ENCODE measurements at places on chromosomes 4 and X.

DNA sequence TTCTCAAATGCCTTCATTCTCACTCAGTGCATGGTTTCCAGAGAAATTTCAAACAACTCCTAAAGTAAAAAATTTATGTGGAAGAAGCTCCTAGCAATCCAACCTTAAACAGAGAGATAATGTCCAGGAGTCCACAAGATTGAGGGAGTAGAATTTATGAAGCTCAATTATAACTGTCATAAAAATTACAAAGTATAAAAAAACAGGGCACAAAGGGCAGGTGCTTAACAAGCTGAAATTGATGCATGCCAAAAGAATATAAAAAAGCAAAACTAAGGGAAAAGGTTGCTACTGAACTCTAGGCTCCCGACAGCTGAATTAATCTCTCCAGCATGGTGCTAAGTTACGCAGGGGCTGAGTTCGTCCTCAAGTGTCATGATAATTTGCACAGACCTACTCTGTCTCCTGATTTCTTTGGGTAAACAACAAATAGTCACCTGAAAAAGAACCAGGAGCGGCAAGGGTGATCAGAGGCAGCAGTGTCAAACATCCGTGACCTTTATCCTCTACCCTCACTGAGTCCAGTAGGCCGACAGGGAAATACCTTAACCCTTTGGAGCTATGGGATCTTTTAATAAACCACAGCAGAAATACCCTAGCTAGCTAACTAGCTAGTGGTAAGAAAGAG, 47.2 kb upstream of the RELL1 start:
- no peak for DNase-seq

- DNase-seq = no peak
These were observed 17.3 kb upstream of the GIMD1 start for GRCh38 chr4:106385853-106386393.

- DNase-seq = no peak
These were observed 187.8 kb downstream of the CCNG2 start for GRCh38 chr4:77344784-77345183.

GRCh38 chr4:4781936-4782707, 77.3 kb upstream of the MSX1 start:
- DNase-seq = no peak

GRCh38 chr4:40992472-40993295, 221.7 kb downstream of the APBB2 start:
- DNase-seq = no peak

DNA sequence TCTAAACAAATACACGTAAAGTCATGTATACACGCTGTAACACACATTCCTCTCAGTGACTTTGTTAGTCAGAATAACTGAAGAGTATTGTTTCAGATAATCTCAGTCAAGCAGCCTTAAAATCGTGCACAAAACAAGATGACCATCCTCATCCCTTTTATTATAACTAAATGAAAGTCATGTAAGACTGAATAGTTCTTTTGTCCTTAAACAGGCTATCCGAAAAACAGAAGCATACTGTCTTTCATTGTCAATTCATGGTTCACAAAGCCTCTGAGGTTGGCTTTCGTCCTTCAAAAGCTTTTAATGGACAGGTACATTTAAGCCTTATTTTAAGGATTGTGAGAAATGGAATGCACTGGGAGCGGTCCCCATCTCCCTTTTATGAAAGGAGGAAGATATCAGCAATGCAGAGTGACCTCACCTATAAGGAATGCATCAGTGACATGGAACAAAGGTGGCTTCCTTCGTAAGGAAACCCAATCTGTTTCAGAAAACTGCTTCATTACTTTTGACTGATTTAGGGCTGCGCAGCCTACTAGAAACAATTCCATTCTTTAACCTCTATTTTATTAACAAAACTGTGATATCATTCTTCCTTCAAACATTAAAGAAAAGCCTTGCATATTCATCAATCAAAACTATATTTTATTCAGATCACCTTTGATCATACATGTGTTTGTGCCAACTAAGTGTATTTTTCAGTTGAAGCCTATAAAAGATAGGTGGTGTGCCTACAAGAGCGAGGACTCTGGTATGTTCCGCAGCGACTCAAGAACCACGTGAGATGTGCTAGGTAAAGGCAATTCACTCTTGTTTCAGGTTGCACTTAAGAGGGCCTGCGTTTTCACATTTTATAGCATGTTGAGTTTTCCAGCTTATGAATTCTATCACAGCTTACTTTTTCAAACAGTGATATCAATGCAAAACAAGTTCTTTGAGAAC, 19.2 kb downstream of the SH3RF1 start:
- DNase-seq = no peak

DNA sequence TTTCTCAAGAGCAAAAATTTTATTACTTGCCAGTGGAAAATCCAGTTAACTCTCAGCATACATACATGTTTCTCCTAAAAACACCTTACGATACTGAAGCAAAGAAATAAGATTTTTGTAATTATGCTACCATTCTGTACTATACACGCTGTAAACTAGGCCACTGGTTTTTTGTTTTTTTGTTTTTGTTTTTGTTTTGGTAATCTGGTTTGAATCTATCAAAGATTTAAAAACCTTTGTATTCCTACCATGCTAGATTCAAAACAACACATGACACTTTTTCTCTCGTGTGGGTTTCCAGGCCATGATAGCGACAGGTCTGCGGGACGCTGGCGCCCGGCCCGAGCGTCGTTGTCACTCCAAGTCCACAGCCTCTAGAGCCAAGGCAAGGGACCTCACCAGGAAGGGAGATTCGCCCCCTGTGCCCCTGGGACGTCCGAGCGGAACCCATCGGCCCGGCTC, 723 bp downstream of the TMEM192 start:
- DNase-seq = no peak

DNA sequence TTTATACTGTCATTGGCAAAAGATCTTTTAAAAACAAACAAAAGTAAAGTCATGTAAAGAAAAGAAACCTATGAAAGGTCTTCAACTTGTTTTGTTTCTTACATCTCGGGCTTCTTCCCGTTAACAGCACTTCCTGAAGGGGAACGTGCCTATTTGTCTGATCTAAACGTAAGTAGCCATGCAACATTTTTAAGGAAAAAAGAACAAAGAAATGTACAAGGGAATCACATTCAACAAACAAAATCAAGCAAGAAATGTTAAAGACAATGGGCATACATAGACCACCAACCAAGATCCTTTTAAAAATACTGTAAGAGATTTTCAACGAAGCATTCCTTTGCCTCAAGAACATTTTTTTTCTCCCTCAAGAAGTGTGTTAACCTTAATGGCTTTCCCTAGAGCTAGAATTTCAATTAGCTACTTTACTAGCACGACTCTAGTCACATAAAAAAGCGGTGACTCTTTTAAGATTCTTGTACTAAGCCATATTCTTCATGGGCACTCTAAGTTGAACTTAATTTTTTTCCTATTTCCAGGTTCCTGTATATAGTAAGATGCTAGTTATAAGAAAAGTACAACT, 112.0 kb upstream of the TTC29 start:
- DNase-seq = no peak

DNA sequence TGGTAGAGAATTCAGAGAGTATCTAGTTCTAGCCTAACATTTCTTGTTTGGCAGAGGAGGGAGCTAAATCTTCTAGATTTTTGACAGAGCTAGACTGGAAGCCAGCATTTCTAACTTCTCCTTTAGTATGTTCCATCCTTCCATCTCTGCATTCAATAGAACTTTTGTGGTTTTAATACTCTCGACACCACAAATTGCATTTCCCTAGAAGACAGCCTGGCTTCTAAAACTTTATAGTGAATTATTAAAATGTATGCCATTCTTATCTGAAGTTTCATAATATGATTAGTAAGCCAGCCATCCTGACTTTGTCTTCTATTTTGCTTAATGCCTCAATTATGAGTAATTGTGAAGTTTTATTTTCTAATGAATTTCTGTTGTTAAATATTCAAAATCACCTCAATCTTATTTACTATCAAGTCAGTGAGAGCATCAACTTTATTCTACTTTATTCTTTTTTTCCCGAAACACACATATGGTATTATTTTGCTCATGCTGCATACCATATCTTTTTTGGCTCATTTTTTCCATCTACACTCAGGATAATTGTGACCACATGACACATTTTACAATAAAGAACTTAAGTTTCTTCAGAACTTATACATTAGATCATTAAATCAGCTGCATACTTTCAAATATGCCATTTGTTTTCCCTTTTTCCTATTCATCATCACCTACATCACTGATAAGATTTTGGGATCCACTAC, 30.2 kb downstream of the EDNRA start:
- no peak for DNase-seq

GRCh38 chr4:3034231-3034630, 40.1 kb downstream of the HTT-AS start:
- DNase-seq = no peak

- no peak for DNase-seq
These were observed 200.5 kb downstream of the INPP4B start for GRCh38 chr4:142645475-142646108.

GRCh38 chrX:119512146-119512800, 44.0 kb downstream of the SLC25A5 start:
- no peak for DNase-seq

DNA sequence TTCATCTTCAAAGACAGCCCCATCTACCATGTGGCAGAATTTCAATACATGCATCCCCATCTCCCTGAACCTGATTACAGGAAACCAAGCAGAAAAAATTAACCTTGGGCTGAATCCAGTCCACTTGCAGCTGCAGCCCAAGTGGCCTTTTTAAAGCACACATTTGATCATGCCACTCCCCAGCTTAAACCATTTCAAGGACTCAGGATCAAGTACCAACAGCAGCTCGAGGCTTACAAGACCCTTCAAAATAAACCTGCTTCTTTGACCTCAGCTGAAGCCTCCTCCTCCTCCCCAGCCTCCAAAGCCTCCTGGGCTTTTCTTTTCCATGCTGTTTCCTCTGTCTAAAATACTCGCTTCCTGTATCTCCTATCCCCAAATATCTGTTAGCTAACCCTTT, 50.7 kb upstream of the KIT start:
- DNase-seq = no peak

DNA sequence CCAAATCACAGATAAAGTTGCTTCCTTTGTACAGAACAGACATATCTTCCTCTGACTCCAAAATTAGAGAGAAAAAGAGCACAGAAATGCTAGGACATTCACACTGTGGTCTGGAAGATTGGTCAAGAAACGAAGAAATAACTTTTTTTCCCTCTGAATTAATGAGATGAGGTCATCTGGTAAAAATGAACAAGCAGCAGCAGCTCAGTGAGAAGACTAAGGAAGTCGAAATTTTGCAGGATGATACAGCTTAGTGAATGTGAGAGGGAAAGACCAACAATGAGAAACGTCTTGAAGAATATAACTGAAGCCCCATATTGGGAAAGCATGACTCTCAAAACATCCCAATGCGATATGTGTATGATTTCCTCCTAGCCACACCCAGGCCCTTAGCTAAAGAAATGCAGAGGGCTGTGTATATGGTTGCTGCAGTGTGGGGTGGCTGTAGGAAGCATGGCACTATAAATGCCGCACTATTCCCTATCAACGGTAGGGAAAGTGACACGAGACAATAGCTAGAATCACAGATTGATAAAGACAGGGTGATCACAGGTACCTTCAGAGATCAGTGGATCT, 208.6 kb downstream of the VEGFC start:
- no peak for DNase-seq

- no peak for DNase-seq
These were observed 72.6 kb upstream of the SPRY1 start for GRCh38 chr4:123323998-123324397.

GRCh38 chr4:51842167-51842553, 793 bp upstream of the DCUN1D4 start:
- DNase-seq = no peak

GRCh38 chr4:95472534-95472933, 76.2 kb downstream of the UNC5C start:
- no peak for DNase-seq

DNA sequence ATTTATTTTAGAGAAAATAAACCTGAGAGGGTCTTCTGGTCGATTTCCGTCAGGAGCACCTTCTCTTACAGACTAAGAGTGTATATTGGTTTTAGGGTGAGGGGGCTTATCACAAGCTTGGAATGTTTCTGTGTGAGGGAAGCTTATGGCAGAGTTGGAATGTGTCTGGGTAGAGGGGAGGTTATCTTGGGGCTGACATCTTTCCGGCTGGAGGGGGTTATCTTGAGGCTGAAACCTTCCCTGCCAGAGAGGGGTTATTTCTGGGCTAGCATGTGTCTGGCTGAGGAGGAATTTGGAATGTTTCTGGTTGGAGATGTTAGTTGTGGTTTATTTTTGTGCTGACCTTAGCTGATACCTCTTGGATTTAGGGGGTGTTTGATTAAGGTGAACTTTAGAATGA, 1312.1 kb downstream of the ADGRL3 start:
- no peak for DNase-seq

DNA sequence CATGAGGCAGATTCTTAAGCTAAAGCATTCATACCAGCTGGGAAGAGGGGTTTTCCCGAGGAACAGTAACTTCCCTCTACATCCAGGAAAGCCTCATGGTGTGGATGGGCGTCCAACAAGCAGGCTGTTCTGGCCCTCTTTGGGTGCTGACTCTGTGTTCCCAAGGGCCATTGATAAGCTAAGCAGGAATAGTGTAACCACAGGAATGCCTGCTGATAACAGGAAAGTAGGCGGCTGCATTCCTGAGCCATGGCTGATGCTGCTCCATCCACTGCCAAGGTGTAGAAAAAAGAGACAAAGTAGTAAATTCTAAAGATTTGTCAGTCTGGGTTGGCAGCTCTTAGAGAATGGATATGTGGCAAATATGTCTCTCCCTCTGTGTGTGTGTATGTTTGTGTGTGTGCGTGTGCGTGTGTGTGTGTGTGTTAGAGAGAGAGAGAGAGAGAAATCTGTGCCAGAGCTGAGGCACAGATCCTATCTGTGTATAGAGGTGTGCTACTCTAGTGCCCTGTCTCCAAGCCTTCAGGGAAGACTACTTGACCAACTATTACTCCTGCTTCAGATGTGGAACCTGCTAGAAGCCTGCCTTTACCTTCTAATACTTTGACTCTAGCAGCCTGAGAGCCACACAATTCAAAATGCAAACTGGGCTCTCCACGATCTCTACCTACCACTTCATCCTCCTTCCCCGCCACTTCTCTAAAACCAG, 353.1 kb upstream of the NR3C2 start:
- no peak for DNase-seq

DNA sequence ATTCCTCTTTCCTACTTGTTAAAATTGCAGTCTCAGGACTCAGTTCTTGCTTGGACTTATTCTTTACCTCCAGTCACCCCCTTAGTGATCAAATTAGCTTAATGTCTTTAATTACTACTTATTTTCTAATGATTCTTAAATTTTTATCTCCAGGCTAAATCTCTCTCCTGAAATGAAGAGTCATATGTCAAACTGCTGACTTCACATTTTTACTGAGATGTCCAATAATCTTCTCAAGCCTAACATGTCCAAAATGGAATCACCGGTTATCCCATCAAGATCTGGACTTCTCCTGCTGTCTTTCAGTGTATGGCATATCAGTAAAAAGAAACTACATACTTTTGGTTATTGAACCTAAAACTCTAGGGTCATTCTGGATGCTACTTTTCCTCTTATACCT, 332.3 kb upstream of the HTR2C start:
- no peak for DNase-seq

- DNase-seq = no peak
These were observed 51.3 kb upstream of the MAP3K15 start for GRCh38 chrX:19566359-19567222.
